ENCODE measurements at places on chromosomes 3 and 15.

DNA sequence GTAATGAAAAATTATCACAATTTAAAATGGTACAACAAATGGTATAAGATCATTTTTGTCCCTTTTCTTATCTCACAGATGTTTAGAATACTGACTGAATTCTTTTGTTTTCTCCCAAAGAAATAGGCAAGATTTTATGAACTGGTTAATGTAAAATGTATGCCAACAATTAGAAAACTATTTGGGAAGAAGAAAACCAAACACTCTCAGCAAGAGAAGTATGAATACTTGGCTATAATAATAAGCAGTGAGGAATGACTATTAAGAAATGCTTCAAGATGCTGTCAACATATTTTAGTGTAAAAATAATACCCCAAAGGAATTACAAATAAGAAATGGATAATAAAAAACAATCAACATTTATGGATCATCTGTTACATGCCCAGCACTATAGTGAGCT is 18.5 kb downstream of the SHQ1 start:
- DNase-seq, result no peak

DNA sequence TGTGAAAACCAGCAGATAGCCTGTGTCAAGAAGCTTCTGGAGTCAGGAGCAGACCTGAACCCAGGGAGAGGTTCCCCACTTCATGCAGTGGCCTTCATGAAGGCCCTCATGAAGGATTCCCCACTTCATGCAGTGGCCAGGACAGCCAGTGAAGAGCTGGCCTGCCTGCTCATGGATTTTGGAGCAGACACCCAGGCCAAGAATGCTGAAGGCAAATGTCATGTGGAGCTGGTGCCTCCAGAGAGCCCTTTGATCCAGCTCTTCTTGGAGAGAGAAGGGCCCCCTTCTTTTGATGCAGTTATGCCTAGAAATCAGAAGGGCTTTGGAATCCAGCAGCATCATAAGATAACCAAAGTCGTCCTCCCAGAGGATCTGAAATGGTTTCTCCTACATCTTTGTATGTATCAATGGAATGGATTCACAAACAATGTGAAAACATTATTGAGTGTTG is 103.9 kb upstream of the CHD2 start:
- DNase-seq, result no peak

GRCh38 chr3:10194328-10195071 is 29.8 kb downstream of the IRAK2 start:
- no peak for DNase-seq

DNA sequence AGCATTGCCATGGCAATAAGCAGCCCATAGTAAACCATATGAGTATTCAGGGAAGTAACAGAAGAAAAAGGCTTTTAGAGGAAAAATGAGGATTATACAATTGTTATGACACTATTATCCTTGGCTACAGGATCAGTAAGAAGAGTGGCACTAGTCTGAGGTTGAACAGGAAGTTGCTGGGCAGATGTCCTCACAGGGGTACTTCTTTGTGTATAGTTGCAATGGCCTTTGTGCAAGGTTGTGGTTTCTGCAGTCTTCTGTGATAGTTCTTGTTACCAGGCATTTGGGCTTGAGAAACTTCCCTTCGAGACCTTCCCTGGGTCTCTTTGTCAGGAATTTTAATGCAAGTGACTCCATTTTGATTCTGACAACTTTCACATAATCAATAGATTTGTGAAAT is 100.6 kb upstream of the ATP11B start:
- no peak for DNase-seq

- DNase-seq, result no peak
Measured at GRCh38 chr15:22992024-22992326, 11.8 kb upstream of the CYFIP1 start.

GRCh38 chr3:97691354-97691753 is 73.2 kb upstream of the ARL6 start:
- DNase-seq, result no peak
